ENCODE measurements at places on chromosomes 2 and 18. TPM values are rescaled to one million over a fixed set of nuclear protein-coding genes. Genes with fewer than 3 reads are reported as not detected.

- H3K4me1 ChIP-seq, result peaks cover 50% of the 10 kb centered on the region
- H3K4me3 ChIP-seq, result peak overlapping the region; percentile 78
- no peaks in the 10 kb centered on the region for H3K36me3 ChIP-seq
- peak overlapping the region; percentile 71 for H3K27ac ChIP-seq
- peak; percentile 67 for DNase-seq
- H3K27me3 ChIP-seq, result no peaks in the 10 kb centered on the region
Observed at GRCh38 chr2:65057391-65058052, 1.3 kb downstream of the CEP68 start.

DNA sequence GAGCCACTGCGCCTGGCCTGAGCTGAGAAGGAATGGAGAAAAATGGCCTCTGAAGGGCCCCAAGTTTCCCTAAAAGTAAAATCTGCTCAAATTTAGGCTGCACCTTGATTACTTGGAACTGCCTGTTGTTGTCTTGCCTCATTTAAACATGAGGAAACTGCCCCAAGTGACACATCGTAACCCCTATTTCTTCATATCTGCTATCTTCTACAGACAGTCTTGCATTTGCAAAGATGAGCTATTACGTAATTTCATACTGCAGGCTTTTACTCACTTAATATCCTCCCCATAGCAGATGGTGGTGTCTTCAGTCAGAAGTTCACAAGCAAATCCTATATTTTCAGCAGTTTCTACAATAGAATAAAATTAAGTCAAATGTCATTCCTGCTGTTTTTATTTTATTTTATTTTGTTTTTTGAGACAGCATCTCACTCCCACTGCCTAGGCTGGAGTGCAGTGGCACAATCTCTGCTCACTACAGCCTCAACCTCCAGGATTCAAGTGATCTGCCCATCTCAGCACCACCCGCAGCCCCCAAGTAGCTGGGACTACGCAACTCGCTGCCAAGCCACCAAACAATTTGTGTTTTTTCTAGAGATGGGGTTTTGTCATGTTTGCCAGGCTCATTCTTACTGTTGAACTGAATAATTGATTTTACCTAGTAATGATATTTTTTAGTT lies 45.3 kb upstream of the NARS1 start:
- no peaks in the 10 kb centered on the region for H3K36me3 ChIP-seq
- peaks cover 8% of the 10 kb centered on the region for H3K4me1 ChIP-seq
- H3K27ac ChIP-seq, result no peak overlapping the region
- no peaks in the 10 kb centered on the region for H3K27me3 ChIP-seq

DNA sequence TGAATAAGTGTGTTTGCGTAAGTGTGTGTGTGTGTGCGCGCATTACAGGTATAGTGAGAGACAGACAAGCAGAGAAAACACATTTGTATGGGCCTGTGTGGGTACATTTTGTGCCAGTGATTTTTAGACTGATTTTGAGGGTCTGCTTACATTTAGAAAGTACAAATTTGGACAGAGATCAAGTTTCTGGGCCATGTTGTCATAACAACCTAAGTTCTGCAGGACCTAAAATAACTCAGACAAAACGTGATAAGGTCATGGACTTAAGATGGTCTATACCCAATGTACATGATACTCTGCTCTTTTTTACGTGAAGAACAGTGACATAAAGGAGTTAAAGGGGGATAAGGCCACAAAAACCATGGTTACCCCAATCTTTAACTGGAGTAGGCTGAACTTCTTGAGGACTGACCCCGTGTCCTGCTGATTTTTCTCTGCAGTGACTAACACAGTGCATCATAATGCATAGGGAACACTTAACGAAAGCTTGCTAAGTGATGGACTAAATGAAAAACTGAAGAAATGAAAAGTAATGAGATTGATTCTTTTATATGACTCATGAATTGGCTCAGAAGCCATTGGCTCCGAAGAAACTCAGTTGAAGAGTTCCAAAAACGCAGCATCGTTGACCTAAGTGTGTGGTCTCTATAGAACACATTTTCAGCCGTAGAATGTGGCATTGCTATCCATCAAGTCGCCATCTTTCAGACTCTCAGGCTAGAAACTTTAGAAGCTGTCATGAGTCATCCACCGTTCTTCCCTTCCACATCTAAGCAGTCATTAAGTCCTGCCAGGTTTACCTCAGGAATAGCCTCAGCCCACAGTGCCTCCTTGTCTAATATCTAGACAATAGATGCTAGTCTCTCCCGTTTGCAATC lies 61.6 kb upstream of the NCOA1 start:
- H3K4me1 ChIP-seq, result no peaks in the 10 kb centered on the region
- no peaks in the 10 kb centered on the region for H3K36me3 ChIP-seq
- H3K27ac ChIP-seq, result no peak overlapping the region

- H3K4me1 ChIP-seq, result no peaks in the 10 kb centered on the region
- H3K36me3 ChIP-seq, result no peaks in the 10 kb centered on the region
- DNase-seq, result no peak
- no peaks in the 10 kb centered on the region for H3K27me3 ChIP-seq
- H3K27ac ChIP-seq, result no peak overlapping the region
- no peak overlapping the region for H3K4me3 ChIP-seq
Observed at GRCh38 chr2:76692908-76693307, 829.3 kb downstream of the LRRTM4 start.

DNA sequence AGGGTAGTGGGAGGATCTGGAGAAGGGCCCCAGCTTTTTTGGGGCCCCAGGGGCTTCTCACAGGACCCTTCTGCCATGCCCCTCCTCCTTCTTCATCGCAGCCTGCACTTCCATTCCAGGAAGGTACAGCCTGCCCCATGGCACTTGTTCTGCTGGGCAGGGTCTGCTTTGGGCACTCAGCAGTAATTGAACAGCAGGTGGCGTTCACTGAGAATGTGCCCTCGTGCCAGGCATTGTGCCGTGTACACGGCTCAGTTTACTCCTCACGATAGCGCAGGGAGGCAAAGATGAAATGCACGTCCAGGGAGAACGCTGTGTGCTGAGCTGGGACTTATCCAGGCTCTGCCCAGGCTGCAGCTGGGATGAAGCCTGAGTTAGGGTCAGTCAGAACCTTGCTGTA lies 54.8 kb upstream of the ASB18 start:
- no peaks in the 10 kb centered on the region for H3K36me3 ChIP-seq
- H3K4me3 ChIP-seq, result no peak overlapping the region
- no peaks in the 10 kb centered on the region for H3K27me3 ChIP-seq

DNA sequence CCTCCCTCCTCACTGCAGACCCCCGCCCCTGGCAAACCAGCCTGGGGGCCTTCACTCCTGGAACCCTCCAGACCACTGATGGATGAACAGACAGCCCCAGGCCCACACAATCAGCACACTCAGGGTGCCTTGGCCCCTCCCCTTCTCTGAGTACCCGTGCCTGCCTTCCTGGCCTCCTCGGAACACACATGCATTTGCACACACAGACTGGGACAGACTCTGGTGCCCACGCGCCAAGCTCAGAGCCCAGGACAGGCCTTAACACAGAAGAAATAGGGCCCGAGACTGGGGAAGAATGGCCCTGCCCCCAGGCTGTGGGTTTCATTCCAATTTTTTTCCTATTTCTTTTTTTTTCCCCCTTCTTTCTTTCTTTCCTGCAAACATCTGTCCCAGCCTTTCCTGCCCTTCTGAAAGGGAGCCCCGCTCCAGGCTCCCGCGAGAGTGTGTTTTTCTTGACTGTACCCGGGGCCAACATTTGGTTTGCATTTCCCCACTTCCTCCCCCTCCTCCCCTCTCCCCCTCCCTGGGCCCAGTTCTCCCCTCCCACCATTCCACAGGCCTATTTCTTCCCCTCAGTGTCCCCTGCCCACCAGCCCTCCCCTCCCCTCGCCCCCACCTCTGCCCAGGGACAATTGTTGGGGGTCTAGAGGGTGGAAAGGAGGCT lies 618 bp upstream of the TNS1 start:
- H3K27me3 ChIP-seq, result peaks cover 8% of the 10 kb centered on the region
- H3K36me3 ChIP-seq, result no peaks in the 10 kb centered on the region
- no peak overlapping the region for H3K4me3 ChIP-seq
- no peak overlapping the region for H3K27ac ChIP-seq
- no peak for DNase-seq

The CPLX4 gene
- not detected for total RNA-seq

The DOK1 gene
- 41.4 TPM for total RNA-seq

The CCDC141 gene
- total RNA-seq, result 4.2 TPM

DNA sequence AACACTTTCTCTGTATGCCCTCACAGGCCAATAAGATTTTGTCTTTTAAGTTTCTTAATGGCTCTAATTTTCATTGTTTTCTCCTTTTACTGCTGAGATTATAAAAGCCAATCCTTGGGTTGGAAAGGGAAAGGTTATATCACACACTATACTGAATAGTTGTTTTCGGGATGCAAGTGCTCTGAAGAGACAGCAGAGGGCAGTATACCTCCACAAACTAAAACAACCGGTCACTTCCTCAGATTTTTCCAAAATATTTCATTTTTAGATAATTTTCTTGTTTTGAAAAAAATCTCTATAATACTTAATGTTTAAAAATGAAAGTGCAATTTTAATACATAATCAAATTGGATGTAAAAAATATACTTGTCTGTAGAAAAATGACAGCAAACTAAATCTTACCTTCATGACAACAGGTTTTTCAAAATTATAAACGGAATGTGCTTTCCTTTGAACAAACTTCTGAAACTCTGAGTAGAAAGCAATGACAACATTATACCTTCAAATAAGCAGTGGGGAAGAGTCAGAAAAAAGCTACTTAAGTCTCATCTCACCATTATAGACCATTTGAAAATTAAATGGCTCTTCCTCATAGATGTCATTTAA lies 82.7 kb downstream of the ORC4 start:
- no peaks in the 10 kb centered on the region for H3K27me3 ChIP-seq
- H3K27ac ChIP-seq, result no peak overlapping the region
- DNase-seq, result no peak
- peaks cover 13% of the 10 kb centered on the region for H3K36me3 ChIP-seq
- no peak overlapping the region for H3K4me3 ChIP-seq

The GATA6 gene
- not detected for total RNA-seq

GRCh38 chr18:13500227-13500865 lies 226.0 kb downstream of the FAM210A start:
- no peak overlapping the region for H3K4me3 ChIP-seq
- peaks cover 40% of the 10 kb centered on the region for H3K36me3 ChIP-seq
- no peak for DNase-seq
- H3K27ac ChIP-seq, result no peak overlapping the region
- H3K4me1 ChIP-seq, result peaks cover 16% of the 10 kb centered on the region
